Choroid plexus epithelial cell (primary cell): ENCODE measurements at places on chromosomes 3 and 15.
A peak's percentile ranks its signal among the peaks of the same experiment; 100 is the strongest.

GRCh38 chr15:51678096-51678495 lies 3.2 kb upstream of the SCG3 start:
- DNase-seq, result no peak

DNA sequence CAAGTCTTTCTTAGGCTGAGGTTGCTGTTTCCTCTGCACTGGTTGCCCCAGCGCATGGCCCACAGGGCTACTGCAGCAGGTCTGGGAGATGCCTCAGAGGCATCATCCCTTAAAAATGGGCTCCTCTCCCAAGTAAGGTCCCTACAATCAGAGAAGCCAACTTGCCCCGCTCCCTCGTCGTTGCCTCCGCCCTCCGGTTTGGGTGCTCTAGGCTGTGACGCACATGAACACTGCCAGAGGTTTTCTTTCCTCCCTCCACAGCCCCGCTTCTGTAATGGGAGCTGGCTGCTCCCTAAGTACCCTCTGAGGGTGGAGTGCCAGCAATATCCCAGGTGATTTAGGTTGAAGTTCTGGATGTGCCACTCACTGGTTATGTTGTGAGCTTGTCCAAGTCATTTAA lies 14.0 kb downstream of the MAGEF1 start:
- DNase-seq, result no peak

- DNase-seq, result no peak
Observed at GRCh38 chr15:89747708-89748682, 3.1 kb downstream of the MESP1 start.

- no peak for DNase-seq
Observed at GRCh38 chr3:38487323-38487722, 8.8 kb upstream of the EXOG start.

DNA sequence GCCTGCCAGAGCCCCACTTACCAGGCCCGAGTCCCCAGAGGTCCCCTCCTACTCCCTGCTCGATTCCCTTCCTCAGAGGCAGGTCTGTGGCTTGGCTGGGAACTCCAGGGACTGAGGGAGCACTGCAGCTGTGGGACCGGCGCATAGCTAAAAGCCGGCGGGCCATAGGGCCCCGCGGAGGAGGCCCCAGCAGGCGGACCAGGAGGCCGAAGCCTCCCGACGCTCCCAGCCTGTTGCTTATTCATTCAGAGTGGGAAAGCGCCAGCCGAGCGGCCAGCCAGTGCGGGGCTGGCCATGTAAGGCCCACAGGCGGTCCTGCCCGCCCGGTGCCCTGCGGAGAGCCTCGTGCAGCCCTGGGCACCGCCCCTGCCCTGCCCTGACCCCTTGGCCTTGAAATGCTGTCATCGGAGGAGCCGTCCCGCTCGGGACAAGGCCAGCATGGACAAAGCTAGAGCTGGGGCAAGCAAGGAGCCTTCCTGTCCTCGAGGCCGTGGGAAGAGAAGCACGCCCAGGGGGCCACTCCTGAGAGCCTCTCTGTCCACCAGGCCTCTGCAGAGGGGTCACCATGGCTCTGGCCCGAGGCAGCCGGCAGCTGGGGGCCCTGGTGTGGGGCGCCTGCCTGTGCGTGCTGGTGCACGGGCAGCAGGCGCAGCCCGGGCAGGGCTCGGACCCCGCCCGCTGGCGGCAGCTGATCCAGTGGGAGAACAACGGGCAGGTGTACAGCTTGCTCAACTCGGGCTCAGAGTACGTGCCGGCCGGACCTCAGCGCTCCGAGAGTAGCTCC lies at the start of gene LOXL1:
Gene LOXL1 (plus strand): TSS at position 244 of the 784 bp plus-strand sequence. CDS start 322 bp downstream, at position 566.
- peak; percentile 91 for DNase-seq

- no peak for DNase-seq
Observed at GRCh38 chr15:98955331-98955730, 52.3 kb downstream of the PGPEP1L start.

DNA sequence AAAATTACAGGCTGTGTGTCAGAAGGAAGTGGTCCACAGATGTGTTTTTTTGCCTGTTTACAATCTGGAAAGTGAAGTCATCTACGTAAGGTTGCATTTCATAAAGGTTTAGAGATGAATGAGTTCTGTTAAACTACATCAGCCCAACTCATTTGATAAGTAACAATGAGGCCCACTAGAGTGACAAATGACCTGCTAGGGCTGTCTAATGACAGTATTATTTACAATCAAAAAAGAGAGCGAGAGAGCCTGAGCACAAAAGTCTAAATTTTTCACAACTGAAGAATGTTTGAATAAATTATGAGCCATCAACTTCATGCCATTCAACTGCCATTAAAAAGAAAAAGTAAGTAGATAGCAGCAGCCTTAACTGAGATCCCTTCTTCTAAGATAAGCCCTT lies 135.7 kb upstream of the TBL1XR1 start:
- DNase-seq, result no peak
